ENCODE measurements at places on chromosomes 1 and 21.

- no peak for DNase-seq
These were observed 70.4 kb upstream of the ABCG1 start for GRCh38 chr21:42148584-42148983.

GRCh38 chr1:198776602-198777029 lies 137.8 kb downstream of the PTPRC start:
- peak; percentile 97 for DNase-seq

DNA sequence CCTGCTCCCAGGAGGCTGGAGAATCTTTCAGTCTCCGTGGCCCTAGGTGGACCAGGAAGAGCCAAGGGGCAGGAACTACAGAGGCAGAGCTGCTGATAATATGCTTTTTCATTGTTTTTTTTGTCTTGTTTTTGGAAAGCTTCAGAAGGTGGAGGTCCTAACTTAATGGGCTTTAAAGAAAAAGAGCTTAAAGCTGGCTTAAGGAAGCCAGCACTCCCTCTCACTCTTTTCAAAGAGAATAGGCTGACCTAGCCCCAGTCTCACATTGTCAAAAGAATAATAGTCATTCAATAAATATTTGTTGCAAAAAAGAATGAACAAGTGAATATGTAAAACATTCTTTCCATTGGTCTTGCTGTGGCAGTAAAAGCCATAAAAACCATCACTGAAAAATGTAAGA lies 61.0 kb upstream of the RRP15 start:
- DNase-seq = no peak

- DNase-seq = no peak
These were observed 302.4 kb upstream of the NR5A2 start for GRCh38 chr1:199725002-199725565.

DNA sequence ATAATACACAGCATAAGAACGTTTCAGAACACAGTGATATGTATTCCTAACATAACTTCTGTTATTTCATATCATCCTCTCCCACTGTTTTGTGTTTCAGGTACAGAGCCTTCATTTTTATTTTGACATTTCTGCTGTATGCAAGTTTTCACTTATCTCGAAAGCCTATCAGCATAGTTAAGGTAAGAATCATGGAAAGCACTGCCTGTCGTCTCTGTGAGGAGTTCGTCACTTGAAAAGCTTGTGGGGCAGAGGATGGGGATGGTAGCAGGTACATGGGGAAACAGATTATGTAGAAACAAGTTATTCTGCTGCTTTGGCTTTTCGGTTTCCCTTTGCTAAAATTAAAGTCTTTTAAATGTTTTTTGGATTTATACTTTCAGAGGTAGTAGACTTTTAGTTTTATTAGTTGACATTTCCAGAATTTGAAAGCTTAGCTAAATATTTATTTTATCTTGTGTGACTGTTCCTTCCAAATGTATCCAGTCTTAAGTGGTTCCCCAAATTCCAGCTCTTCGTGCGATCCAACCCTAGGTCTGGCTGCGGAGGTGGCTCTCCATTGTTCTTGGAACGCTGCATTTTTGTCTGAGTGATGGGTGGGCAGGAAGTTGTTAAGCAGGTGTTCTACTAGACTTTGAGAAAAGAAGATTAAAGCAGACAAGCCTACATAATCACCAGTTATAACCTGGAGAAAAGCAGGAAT lies 12.2 kb downstream of the SLC37A1 start:
- no peak for DNase-seq

DNA sequence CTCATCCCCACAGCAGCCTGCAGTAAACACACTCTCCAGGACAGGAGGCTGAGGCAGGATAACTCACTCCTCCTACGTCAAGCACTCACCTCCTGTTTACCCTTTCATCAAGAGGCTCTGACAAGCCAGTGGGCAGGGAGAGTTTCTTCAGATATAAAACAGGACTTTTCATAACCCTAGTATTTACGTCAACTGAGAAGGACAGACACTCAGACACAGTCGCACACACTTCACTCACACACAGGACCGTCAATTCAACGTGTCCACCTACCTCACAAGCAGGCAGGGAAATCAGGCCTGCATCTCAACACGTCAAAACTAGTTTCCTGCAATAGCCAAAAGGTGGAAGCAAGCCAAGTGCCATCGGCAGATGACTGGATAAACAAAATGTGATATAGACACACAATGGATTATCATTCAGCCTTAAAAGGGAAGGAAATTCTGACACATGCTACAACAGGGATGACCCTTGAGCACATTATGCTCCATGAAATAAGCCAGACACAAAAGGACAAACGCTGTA lies 48.6 kb downstream of the ITPKB start:
- DNase-seq = no peak

DNA sequence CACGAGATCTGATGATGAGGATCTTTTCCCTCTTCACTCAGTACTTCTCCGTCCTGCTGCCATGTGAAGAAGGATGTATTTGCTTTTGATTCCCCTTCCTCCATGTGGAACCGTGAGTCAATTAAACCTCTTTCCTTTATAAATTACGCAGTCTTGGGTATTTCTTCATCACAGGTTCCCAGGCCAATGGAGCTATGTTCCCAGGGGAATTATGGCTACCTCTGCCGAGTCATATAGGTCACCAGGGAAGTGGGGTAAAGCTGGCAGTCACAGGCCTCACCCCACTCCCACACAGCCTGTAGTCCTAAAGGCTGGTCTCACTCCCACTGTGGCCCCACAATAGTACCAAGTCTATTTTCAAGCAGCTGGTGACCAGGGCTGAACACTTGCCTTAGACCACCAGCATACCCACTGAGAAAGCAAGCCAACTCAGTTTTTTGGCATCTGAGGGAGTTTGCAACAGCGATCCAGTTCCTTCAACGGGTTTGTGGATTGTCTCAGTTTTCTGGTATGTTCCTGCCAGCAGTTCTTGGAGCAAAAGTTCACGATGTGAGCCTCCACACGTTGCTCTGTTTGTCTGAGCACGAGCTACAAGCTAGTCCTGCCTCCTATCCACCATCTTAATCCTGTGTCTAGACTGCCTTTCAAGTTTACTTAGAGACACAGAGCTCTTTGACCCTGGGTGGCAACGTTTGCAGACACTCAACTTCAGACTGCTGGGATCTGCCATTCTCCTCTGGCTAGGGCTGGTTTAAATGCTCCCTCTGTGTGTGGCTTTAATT lies 104.5 kb downstream of the CENPF start:
- peak; percentile 66 for DNase-seq

- DNase-seq = no peak
These were observed 194.6 kb downstream of the PATJ start for GRCh38 chr1:61936839-61937238.

DNA sequence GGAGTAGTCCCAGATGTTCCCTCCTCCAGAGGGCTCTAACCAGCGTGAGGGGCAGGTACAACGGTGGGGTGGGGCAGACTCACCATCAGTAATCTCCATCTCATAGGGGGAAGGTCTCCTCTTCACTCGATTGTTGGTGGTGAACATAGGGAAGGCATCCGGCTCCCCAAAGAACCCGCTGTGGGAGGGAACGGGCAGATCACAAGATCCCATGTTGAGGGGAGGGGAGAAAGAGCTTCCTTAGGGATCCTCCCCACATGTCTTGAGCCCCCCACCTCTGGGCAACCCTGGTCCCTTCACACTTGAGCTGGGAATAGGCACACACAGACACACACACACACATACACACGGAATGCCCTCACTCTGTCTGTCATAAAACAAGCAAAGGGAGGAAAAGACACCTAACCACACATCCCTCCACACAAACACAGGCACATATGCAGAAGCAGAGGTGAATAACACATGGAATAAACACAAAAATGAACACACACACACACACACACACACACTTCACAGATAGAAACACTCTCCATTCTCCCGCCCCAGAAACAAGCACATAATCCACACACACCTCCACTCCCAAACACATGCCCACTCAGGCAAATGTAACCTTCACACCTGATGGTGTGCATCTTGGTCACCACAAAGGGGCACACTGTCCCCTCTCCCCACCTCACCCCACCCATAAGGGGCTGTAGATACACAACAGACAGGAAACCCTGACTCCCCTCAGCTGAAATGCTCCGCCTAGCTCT lies 7.9 kb downstream of the TAL1 start:
- DNase-seq = no peak

GRCh38 chr1:221608835-221609320 lies 133.0 kb downstream of the DUSP10 start:
- DNase-seq = no peak

DNA sequence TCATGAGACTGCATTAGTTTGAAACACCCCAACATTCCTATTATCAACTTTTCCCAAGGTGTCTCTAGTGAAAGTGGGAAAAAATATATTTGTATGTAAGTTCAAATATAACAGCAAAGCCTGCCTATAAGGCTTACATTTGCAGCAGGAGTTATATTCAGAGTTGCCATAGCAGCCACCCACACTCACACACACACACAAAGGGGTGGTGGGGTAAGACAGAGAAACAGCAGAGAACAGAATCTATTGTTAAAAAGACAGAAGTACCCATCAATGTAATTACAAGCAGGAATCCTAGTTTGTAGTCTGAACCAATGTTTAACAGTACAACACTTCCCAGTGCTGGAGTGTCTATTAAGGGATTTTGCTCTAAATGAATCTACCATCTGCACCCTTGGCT lies 55.0 kb downstream of the PLPPR5 start:
- DNase-seq = no peak
